ENCODE measurements at places on chromosomes 12 and 14. TPM values are rescaled to one million over a fixed set of nuclear protein-coding genes. Genes with fewer than 3 reads are reported as not detected.

The WSCD2 gene
- not detected for total RNA-seq

The PDZRN4 gene
- total RNA-seq, result not detected

DNA sequence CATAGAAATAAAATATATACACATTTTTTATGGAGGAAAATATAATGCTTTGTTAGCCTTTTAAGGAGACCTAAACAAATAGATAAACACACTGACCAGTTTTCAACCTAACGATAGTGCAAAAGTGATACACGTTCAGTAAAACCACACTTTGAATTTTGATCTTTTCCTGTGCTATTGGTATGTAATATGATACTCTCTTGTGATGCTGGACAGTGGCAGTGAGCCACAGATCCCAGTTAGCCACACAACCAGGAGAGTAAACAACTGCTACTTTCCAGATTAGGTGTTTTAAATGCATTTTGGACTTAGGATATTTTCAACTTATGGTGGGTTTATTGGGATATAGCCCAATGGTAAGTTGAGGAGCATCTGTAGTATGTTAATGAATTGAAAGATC lies 243.1 kb downstream of the ERC1 start:
- no peaks in the 10 kb centered on the region for H3K27me3 ChIP-seq
- H3K36me3 ChIP-seq, result no peaks in the 10 kb centered on the region

The CCDC184 gene
- total RNA-seq, result not detected

The RIPK3 gene
- not detected for total RNA-seq

DNA sequence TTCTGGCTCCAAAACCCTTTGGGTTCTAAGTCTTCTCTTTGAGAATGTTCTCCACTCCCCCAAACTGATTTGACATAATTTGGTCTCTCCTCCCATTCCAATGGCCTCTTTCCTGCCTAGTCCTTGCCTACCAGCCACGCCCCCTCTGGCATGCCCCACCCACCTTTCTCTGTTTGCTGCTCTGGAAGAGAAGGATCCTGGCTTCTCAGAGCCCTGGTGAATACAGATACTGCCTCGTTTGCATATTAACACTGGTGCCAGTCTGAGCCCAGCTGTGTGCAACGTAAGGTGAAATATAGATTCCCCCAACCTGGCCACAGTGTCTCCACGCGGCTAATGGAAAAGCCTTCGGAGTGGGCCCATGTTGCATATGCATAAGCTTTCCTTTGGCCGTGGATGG lies 79.7 kb downstream of the PAPOLA start:
- H3K36me3 ChIP-seq, result no peaks in the 10 kb centered on the region
- 0 out of 2 replicates have a peak, but pooled peaks cover 4% of the 10 kb centered on the region for H3K4me1 ChIP-seq
- no peak for DNase-seq

DNA sequence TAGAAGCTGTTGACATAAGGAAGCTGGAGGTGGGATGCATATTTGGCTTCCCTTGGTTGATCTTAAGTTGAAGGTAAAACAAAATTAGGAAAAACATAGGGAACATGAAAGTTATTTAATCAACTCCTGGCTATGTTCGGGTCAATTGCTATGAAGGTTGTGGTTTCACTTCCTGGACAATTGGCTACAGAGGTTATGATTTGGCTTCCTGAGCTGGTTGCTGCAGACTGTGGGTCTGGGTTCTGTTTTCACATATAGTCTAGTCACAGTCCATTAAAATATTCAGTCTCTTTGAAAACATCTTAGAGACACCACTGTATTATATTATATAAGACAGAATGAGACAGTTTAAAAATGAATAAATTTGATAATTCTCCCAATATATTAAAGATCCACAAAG lies 895.2 kb upstream of the USP15 start:
- no peaks in the 10 kb centered on the region for H3K4me1 ChIP-seq
- H3K27me3 ChIP-seq, result no peaks in the 10 kb centered on the region
- no peak overlapping the region for H3K4me3 ChIP-seq
- H3K36me3 ChIP-seq, result no peaks in the 10 kb centered on the region

- no peak overlapping the region for H3K27ac ChIP-seq
- peaks cover 29% of the 10 kb centered on the region for H3K4me1 ChIP-seq
- H3K4me3 ChIP-seq, result no peak overlapping the region
- no peaks in the 10 kb centered on the region for H3K27me3 ChIP-seq
- peaks cover 10% of the 10 kb centered on the region for H3K36me3 ChIP-seq
Measured at GRCh38 chr14:102437997-102438915, 71.3 kb downstream of the ANKRD9 start.

- peaks cover 93% of the 10 kb centered on the region for H3K4me1 ChIP-seq
- H3K4me3 ChIP-seq, result peak overlapping the region; percentile 64
- H3K36me3 ChIP-seq, result peaks cover 17% of the 10 kb centered on the region
- peak; percentile 78 for DNase-seq
- H3K27ac ChIP-seq, result peak overlapping the region; percentile 78
Measured at GRCh38 chr14:68939893-68940613, 39.0 kb downstream of the ACTN1 start.

DNA sequence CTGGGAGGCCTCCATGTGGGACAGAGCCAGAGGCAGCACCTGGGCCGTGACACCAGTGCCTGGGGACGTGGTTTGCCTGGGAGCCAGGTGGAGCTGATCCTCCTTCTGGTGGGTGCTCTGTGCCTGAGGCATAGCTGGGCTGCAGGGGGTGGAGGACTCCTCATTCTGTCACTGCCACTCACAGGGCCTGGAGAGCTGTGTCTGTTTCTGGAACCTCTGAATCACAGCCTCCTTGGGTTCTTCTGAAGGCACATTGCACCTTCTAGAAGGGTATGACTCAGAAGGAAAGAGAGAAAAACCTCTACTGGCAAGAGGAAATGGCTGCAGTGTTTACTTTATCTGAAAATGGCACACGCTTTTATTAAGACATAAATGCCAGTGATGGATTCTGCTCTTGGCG lies 659.8 kb downstream of the VRK1 start:
- no peak overlapping the region for H3K27ac ChIP-seq
- no peaks in the 10 kb centered on the region for H3K27me3 ChIP-seq
- no peak overlapping the region for H3K4me3 ChIP-seq
- no peak for DNase-seq
- H3K4me1 ChIP-seq, result no peaks in the 10 kb centered on the region

The GLT1D1 gene
- not detected for total RNA-seq

DNA sequence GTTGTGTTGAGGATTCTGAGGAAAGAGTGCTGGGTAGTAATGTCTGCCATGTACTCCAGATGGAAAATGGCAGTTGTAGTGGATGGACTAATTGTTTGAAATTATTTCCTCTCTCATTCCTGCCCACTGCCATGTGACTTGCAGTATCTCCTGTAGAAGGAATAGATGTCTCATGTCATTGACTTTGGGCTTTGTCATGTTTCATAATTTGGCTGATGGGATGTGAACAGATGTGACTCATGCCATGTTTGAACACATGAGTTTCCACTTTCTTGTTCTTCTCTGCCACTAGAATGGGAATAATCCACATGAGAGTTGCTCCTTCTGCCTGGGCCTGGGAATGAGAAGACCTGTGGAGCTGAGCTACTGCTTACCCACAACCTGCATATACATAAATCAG lies 2.4 kb upstream of the CALCOCO1 start:
- H3K4me1 ChIP-seq, result peaks cover 16% of the 10 kb centered on the region
- H3K27ac ChIP-seq, result no peak overlapping the region

The DPPA3 gene
- total RNA-seq, result not detected

GRCh38 chr14:54333511-54333910 lies 63.3 kb upstream of the CDKN3 start:
- no peak for DNase-seq
- no peaks in the 10 kb centered on the region for H3K27me3 ChIP-seq
- no peaks in the 10 kb centered on the region for H3K36me3 ChIP-seq

- H3K4me1 ChIP-seq, result peaks cover 63% of the 10 kb centered on the region
- no peaks in the 10 kb centered on the region for H3K27me3 ChIP-seq
- peak within 1 kb of the TSS; percentile 77 for H3K4me3 ChIP-seq
- DNase-seq, result peak; percentile 69
- H3K27ac ChIP-seq, result peak within 1 kb of the TSS; percentile 67
- H3K36me3 ChIP-seq, result no peaks in the 10 kb centered on the region
Measured at GRCh38 chr14:23009939-23010726, at the start of gene C14orf93. Gene C14orf93 (minus strand): TSS chr14:23010143. CDS start chr14:22999023, 11,120 bp downstream.
